ENCODE measurements at places on chromosomes 13 and 19.

DNA sequence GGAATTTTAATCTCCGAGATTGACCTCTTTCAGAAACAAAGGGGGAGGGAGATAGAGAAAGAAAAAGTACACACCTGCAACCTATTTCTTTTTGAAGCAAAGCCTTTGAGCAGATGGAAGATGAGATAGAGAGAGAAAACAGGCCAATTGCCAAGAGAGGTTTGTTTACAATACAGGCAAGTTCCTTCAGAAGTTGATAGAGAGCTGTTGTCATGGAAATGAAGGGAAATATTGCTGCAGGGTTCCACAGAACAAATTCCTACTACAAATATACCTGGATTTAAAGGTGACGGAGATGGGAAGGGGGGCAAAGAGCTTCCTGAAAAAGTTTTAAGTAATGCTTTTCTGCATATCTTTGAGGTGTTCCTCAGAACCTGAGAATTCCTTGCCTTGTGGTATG is 388.4 kb downstream of the NDFIP2 start:
- DNase-seq, result no peak

- no peak for DNase-seq
These were observed 105.9 kb upstream of the GJB6 start for GRCh38 chr13:20337884-20338551.

- peak; percentile 51 for DNase-seq
These were observed 17.7 kb downstream of the GPC6 start for GRCh38 chr13:93244141-93244917.

- no peak for DNase-seq
These were observed 22.6 kb downstream of the KLF5 start for GRCh38 chr13:73081256-73081915.

DNA sequence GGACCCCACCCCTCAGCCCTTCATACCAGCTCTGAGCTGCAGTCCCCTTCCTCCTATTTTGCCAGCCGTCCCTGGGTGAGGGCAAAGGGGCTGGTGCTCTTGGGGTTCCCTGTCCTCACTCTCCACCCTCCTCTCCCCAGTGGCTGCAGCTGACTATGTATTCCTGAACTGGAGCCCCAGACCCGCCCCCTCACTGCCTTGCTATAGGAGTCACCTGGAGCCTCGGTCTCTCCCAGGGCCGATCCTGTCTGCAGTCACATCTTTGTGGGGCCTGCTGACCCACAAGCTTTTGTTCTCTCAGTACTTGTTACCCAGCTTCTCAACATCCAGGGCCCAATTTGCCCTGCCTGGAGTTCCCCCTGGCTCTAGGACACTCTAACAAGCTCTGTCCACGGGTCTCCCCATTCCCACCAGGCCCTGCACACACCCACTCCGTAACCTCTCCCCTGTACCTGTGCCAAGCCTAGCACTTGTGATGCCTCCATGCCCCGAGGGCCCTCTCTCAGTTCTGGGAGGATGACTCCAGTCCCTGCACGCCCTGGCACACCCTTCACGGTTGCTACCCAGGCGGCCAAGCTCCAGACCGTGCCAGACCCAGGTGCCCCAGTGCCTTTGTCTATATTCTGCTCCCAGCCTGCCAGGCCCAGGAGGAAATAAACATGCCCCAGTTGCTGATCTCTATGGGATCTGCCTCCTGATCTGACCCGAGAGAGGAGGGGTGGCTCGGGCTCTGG is 2.4 kb downstream of the COX7A1 start:
- DNase-seq, result no peak

DNA sequence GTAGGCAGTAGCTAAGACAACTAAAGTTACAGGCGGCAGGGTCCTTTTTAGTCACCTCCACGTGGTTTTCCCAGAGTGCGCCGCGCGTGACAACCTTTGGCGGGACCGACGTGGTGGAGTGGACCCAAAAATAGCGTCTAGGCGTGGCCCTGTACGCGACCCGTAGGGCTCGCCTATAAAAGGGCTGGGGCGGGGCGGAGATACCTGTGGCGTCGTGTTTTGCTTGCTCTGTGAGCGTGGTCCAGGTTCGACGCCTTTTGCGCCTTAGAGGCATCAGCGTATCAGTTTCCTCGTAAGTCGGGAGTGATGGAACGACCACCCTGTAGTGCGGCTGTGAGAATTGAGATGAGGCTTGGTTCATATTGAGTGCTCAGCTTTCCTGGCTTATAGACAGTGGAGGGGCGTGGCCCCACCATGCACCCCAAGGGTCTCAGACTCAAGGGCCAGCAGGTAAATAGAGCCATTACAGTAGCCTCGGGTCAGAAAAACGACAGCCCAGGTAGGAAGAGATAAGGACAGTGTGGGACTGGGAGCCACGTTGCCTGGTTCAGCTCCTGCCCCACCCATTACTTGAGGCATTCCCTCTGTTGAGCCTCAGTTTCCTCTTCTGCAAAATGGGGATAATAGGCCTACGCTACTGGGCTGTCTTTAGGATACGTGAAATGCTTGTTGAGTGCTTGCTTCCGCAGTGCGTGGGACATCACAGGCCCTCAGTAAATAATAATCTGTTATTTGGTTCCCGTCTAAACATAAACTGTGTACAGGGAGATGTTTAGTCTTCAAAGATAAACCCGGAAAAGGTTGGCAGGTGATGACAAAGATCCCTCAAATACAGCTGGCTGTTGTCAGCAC is 693 bp upstream of the TMED1 start:
- no peak for DNase-seq

DNA sequence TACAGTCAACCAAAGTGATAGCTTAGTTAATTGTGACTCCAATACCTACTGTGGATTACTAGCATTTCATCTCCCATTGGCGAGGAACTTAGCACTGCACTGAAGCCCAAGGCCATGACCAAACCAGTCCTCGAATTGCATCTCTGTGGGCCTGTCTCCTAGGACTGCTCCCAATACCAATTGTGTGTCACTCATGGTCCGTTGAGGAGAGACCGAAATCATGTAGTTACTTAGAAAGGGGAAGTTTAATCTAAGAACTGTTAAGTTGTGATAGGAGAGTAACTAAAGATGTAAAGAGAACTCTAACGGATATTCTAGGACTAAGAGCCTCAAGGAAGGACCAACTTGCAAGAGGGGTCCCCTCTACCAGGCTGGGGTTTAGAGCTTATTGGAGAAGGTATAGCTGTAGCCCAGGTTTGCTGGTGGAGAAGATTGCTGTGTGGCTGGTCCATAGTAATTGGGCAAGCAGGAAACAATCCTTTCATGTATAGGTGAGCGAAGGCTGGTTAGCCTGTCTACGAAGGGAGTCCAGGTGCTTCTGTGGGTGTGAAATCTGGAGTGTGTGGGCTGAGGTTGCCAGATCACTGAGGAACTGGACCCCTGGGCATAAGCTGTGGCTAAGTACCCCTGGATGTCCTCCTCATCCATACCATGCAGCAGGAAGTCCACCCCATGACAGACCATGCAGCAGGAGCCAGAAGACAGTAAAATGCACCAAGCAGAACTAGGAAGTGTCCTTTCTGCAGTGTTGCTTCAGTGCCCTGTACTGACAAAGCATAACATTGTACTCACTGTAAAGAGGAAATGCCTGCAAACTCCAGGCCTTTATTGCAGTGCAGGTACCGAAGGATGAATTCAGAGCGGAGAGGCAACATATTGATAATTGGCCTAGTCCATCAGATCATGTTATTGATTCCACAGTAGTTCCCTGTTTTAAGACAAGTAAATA is 30.8 kb downstream of the DNAJC3 start:
- DNase-seq, result no peak

DNA sequence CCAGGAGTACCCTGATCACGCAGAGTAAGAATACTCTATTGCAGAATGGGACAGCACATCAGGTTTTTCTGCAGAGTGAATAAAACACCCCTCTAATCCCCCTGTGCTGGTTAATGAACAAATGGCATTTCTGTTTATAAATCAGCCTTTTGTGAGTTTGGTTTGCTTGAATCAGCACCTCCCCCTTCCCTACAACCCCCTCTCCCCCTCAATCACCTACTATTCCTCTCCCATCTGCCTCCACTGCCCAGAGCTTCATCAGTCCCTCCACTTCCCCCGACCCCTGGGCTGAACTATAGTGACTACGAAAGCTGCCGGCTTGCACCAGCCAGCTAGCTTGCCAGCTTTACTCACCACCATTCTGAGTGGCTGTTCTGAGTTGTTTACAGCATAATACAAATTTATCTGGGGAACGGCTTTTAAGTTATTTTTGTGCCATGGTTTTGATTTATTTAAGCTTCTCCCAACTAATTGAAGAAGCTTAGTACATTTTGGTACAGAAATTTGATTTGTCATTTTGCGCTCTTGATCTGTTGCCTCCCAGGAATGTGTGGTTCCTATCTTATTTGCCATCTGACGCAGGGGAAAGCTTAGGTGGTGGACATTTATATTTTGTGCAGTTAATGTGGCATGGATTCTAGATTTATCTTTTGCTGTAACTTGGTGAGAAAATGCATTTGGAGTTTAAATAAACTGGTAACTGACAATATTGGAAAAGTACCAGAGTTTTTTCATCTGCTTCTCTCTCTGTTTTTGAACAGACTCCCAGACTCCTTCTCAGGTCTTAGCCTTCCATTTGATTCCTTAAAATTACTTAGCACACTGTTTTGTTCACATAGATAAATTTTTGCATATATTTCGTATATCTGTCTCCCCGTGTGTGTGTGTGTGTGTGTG is 41.7 kb upstream of the WDFY2 start:
- peak; percentile 51 for DNase-seq

- no peak for DNase-seq
These were observed 101.3 kb upstream of the SOX1 start for GRCh38 chr13:111965466-111966214.

DNA sequence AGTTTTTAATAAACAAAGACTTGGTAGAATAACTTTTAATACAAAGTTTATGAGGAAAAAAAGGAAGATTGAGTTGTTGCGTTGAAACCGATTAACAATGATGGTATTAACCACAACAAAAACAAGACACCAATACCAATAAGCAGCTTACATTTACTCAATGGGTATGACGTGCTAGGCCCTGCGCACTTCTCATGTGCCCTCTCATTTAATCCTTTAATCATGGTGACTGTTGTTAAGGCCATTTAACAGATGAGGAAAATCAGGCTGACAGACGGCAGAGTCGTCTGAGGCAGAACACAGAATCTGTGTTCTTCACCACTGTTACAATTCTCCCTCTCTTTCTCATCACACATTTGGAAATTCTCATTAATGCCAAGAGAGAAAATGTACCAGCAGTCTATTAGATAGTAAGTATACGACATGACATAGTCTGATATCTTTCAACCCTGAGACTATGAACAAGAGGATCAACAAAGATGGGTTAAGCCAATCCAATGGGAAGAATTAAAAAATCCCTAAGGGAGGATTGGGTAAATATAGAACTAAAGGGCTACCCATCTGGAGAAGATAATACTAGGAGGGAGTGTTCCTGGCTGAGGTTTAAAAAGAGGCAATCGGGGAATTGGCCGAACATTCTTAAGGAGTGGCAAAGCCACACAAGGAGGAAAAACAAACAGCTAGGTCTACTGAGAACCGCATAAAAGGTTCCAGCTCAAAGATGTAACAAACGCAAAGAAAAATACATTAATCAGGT is 54.0 kb downstream of the DOCK9 start:
- DNase-seq, result peak; percentile 65

- DNase-seq, result no peak
These were observed at the start of gene VSIG10L for GRCh38 chr19:51341976-51342580. TSS of gene VSIG10L (minus strand) at chr19:51342139. CDS start at chr19:51342124, 15 bp downstream.

GRCh38 chr13:37094840-37095239 is 10.6 kb downstream of the CSNK1A1L start:
- DNase-seq, result no peak

GRCh38 chr13:20901668-20902437 is 693 bp downstream of the XPO4 start:
- DNase-seq, result peak; percentile 52

DNA sequence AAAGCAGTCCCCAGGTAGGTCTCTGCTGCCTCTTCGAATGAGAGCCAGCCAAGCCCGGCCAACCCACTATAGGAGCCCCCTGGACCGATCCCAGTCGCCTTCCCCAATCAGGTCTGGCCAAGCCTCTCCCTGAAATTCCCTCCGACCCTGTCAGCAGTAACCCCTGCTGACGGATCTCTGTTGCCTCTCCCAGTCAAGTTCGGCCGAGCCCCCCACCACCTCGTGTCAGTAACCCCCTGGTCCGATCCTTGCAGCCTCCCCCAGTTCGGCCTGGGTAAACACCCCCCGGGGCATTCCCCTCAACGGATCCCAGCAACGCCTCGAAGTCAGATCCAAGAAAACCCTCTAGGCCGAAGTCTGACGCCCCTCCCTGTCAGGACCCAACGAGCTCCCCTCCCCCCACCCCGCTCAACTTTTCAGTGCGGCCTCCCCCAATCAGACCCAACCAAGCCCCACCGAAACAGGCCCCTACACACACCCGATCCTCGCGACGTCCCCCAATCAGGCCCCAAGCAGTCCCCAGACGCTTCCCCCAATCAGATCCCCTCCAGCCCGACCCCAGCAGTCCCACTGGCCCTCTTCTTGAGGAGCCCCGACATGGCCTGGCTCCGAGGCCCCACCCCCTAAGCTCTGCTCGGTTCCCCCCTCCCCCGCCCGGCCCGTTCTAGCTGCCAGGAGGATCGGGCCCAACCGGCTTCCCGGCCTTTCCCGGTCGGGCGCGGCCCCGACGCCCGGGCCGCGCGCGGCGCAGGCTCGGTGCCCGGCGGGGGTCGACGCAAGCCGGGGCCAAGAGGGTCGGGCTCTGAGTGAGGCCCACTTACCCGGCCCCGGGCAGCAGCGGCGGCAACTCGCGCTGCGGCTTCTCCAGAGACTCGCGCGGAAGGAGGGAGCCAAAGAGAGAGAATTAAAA is 1.8 kb downstream of the TNPO2 start:
- peak; percentile 94 for DNase-seq

- DNase-seq, result no peak
These were observed 703 bp downstream of the NEK3 start for GRCh38 chr13:52158629-52159158.

DNA sequence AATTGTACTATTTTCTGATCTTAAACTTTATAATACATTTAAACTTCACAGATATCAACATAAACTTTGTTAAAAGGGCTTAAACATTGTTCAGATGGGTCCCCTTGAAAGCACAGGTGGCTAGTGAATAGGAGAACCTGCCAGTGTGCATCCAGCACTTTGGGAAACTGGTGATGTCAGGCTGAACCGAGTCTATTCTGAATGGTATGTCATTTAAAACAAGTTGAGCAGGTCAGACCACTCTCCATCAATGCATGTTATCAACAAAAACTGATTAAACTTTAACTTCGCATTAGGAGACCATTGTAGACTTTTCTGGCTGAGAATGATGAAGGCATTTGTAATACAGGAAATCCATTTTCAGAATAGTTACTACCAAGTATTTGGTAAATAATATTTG is 50.1 kb upstream of the FREM2 start:
- no peak for DNase-seq

GRCh38 chr13:30774214-30774730 is 38.9 kb downstream of the ALOX5AP start:
- DNase-seq, result no peak
